NCI-H510A (cell line): ENCODE measurements at places on chromosomes 5 and 9.

DNA sequence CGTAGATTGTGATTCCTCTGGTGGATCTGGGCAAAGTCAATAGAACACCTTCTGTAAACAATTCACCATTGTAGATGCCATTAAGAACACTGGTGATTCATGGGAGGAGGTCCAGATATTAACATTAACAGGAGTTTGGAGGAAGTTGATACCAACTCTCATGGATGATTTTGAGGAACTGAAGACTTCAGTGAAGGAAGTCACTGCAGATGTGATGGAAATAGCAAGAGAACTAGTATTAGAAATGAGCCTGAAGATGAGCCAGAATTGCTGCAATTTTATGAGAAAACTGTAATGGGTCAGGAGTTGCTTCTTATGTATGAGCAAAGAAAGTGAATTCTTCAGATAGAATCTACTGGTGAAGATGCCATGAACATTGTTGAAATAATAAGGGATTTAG lies 26.9 kb downstream of the TCERG1 start:
- DNase-seq, result no peak

- DNase-seq, result no peak
Measured at GRCh38 chr5:65157906-65158603, 323.7 kb downstream of the ADAMTS6 start.

GRCh38 chr9:4826417-4827166 lies 33.8 kb downstream of the RCL1 start:
- DNase-seq, result no peak

- no peak for DNase-seq
Measured at GRCh38 chr9:134486143-134486591, 155.4 kb upstream of the COL5A1 start.

GRCh38 chr5:130166839-130167490 lies 262.7 kb downstream of the CHSY3 start:
- DNase-seq, result no peak

DNA sequence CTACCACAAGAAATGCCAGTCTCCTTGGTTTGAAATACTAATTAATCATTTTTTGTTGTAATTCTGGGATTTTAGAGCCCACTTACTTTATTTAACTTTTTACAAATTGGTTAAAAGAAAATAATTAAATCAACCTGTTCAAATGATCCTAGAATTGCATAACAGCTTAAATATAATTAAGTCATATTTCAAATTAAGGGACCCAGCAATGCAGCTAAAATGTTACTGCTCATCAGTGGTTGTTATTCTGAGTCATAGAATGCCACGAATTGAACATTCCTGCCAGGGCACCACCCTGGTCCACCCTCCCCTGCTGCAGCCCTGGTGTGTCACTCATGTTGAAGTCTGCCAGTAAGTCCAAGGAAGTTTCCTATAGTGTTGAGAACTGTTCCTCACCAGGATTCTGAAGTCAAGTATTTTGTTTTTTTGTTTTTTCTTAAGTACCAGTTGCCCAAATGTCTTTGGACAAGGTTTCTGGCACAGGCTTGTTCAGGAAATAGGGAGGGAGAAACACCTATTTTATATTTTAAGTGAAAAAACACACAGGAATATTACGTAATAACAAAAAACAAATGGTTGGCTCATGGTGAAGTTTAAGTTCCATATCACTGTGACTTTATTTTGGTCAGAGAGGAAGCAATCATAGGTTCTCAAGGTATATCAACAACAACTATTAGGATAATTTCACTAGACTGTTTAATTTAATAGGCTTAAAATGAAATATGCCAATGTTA lies 4.3 kb upstream of the ITGA1 start:
- DNase-seq, result no peak

DNA sequence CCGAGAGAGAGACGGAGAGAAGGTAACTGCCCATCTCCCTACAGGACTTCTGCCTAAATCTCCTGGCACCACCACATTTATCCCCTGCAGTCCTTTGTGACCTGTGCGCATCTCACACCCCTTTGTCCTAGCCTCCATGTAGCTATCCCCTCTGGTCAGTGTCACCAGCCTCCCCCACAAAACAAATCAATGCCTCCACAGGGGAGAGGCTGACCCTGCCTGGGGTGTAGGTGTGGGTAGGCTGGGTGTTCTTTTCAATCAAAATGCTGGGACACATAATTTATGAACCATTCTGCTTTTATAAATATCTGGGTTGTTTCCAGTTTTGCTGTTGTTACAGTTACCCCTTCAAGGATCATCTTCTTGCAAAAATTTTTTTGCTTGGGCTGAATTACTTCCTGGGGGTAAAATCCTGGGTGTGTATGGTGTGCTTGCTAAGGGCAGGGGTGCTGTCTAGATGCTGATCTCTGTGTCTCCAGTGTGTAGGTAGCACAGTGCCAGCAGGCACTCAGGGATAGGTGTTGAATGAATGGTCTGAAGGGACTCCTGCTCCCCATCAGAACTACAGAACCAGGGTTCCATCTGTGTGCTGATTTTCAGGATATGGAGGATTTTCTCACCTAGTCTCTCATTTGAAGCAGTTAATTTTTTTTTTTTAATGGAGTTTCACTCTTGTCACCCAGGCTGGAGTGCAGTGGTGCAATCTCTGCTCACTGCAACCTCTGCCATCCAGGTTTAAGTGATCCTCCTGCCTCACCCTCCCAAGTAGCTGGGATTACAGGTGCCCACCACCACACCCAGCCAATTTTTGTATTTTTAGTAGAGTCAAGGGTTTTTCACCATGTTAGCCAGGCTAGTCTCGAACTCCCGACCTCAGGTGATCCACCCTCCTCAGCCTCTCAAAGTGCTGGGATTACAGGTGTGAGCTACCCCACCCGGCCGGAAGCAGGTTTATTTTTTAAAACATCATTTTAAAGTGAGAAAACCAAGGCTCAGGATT lies at the start of gene GARIN3:
Gene GARIN3, minus strand, starts transcription at position 51 of the 1,000 bp plus-strand sequence. CDS start 96 bp downstream, outside the sequence.
- DNase-seq, result no peak

DNA sequence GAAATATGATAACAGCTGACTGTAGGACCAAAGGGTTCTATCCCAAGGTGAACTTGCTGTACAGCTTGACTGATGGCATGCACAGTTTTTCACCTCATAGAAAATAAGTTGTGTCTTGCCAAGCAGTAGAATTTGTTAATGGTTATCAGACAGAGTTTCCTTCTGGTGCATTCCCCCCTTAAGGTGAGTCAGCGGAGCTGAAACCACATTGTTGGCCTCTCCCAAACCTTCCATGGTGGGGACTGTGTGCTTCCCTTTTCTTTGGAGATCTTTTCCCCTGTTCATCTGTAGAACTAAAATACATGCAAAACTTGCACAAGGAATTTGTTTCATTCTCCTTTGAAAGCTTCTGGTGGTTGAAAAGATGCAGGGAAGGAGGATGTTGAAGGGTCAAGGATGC lies 179.8 kb downstream of the FGF1 start:
- DNase-seq, result no peak

GRCh38 chr9:84296146-84296843 lies 44.3 kb downstream of the SLC28A3 start:
- DNase-seq, result no peak

- DNase-seq, result no peak
Measured at GRCh38 chr5:17872204-17872603, 237.9 kb downstream of the TAF11L14 start.

- DNase-seq, result no peak
Measured at GRCh38 chr5:57505272-57506200, 22.9 kb upstream of the ACTBL2 start.

GRCh38 chr5:138082033-138082432 lies 1.8 kb upstream of the WNT8A start:
- DNase-seq, result no peak

DNA sequence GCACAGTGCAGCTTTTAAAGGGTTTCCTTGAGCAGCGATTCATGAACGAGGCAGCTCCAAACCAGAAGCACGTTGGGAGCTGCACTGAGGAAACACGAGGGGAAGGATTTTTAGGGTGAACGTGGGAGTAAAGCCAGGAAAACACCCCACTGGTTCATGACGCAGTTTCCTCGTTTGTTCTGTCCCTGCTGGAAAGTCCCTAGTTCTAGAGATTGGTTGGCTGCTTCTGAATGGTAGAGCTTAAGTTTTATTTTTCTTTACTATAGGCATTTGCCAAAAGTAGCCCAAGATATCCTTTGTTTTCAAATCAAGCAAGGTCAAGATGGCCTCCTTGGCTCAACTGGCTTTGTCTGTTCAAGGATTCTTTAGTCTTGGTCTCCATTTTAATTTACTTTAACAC lies 116.5 kb upstream of the CACNA1B start:
- DNase-seq, result no peak

DNA sequence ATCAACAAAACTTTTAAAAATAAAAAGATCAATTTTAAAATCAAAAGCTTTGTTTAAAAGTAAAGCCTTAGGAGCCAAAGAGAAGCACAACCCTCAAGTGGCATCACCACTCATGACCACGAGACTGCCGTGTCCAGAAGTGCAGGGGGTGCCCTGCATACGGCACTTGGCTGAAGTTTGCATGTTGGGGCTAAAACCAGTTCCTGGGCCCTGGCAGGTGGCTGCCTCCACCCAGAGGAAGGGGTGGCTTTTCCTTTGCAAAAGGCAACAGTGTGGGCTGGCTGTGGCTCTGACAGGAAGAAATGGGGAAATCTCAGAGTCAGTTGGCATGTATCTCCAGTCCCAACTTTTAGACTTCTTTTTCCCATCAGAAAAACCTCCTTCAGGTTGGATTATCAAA lies 15.3 kb downstream of the TRMO start:
- DNase-seq, result no peak
